ENCODE measurements at places on chromosomes 5 and 9.

GRCh38 chr9:89225991-89226471 is 47.4 kb upstream of the SHC3 start:
- no peak for DNase-seq

GRCh38 chr9:129655696-129656095 is 9.8 kb upstream of the PRRX2 start:
- no peak for DNase-seq

- no peak for DNase-seq
These were observed 14.0 kb upstream of the DENND4C start for GRCh38 chr9:19216466-19216865.

GRCh38 chr5:20231040-20231439 is 243.0 kb upstream of the CDH18 start:
- no peak for DNase-seq

GRCh38 chr5:106258591-106259125 is 1412.1 kb downstream of the EFNA5 start:
- no peak for DNase-seq

DNA sequence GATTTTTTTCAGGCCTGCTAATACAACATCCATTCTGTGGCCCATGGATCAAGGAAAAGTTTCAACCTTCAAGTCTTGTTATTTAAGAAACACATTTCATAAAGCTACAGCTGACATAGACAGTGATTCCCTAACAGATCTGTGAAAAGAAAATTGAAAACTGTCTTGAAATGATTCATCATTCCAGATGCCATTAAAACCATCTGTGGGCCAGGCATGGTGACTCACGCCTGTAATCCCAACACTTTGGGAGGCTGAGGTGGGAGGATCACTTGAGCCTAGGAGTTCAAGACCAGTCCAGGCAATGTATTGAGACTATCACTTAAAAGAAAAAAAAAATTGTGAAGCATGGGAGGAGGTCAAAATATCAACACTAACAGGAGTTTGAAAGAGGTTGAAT is 6.0 kb downstream of the RAPGEF6 start:
- DNase-seq, result no peak

DNA sequence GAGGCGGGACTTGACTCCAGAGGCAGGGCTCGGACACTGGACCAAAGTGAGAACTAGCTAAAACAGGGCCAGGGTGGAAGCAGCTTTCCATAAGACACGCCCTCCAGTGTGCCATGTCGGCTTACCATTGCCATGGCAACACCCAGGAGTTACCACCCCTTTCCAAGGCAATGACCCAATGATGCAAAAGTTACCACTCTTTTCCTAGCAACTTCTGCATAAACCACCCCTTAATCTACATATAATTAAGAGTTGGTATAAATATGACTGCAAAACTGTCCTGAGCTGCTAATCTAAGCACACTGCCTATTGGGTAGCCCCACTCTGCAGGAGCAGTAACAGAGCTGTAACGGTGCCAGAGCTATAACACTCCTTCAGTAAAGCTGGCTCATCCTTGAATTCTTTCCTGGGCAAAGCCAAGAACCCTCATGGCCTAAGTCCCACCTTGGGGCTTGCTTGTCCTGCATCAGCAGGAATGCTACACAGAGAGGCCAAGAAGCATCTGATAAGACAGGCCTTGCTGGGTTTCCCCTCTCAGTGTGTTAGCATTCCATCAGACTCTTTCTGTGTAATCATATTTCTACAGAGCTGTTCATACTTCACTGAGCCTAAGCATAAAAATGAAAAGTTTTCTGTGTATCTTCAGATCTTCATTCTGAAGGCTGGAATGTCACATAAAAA is 262.7 kb upstream of the KLF9 start:
- no peak for DNase-seq

- no peak for DNase-seq
These were observed 363 bp downstream of the ZNF454 start for GRCh38 chr5:178941361-178941760.

- DNase-seq, result no peak
These were observed 352.6 kb downstream of the CAAP1 start for GRCh38 chr9:26539867-26540493.

DNA sequence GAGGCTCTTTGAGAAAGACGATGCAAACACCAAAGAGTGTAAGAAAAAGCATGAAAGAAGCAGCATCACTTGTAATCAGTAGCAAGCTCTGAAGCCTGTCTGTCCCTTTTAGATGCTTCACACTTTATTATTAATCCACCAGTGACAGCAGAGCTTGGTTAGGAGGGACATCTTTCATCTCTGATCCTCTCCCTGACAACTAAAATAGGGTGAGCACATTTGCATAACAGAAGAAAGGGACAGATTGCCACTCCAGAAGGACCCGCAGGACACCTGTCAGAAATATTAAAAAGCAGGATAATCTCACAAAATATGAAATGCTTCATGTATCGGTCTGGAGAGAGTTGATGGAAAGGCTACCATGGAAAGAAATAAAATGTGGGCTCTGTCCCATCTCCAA is 71.4 kb upstream of the MAP1B start:
- DNase-seq, result no peak
